ENCODE measurements at places on chromosomes 7 and 10.
A peak's percentile ranks its signal among the peaks of the same experiment; 100 is the strongest.

- DNase-seq, result no peak
Observed at GRCh38 chr10:85204814-85205213, 876.4 kb downstream of the CCSER2 start.

- DNase-seq, result no peak
Observed at GRCh38 chr10:2949221-2949947, 118.0 kb upstream of the PFKP start.

DNA sequence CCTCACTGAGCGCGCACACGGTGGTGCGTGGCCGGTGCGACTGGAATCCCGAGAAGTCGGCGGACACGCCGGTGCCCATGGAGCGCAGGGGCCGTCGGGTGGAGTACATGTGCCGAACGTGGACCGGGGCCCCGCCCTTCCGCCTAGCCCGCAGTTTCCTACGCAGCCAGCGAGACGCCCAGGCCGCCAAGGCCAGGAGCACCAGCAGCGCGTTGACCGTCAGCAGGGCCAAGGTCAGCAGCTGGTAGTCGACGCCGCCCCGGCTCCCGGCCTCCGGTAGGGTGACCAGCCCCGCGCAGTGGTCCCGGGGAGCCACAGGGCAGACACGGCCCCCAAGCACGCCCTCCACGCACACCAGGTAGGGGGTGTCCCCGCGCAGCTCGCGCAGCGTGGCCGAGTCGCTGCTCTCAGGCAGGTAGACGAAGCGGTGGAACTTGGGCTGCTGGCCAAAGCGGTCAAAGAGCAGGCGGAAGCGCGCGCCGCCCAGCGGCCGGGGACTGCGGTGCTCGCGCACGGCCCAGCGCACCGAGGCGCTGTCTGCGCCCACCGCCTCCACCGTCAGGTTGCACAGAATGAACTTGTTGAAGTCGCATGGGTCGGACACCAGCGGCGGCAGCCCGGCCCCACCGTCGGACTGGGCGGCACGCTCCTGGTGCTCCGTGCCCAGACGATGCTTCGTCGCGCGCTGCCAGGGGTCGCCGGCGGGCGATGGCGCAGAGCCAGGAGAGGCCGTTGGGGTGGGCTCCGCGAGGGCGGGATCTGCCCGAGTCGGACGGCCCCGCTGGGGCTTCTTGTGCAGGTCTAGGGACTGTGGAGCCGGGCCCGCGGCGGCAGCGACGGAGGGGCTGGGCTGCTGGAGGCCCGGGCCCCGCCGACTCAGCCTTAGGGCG is 2.2 kb downstream of the TRIL start:
- peak; percentile 69 for DNase-seq

- no peak for DNase-seq
Observed at GRCh38 chr7:99844328-99844727, 16.5 kb downstream of the CYP3A43 start.

GRCh38 chr7:140564643-140565042 is 76.0 kb downstream of the DENND2A start:
- peak; percentile 85 for DNase-seq

DNA sequence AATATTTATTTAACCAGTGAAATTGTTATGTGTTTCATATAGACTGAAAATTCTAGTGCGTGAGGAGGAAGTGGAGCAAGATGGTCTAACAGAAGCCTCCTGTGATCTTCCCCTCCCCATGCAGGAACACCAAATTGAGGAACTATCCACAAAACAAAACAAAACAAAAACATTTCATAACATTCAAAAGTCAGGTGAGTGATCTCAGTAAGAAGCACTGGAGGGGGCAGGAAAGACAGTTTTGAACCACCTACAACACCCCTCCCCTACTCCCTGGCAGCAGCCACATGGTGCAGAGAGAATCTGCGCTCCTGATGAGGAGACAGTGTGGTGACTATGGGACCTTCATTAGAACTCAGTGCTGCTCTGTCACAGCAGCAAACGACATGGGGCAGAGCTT is 221.9 kb upstream of the SEMA3C start:
- DNase-seq, result no peak

All from ACHN (cell line).